Renal cortical epithelial cell (primary cell): ENCODE measurements at places on chromosomes 6 and 20. TPM values are rescaled to one million over a fixed set of nuclear protein-coding genes. Genes with fewer than 3 reads are reported as not detected.
A peak's percentile ranks its signal among the peaks of the same experiment; 100 is the strongest.

GRCh38 chr6:14664621-14665315 is 547.2 kb downstream of the CD83 start:
- DNase-seq: no peak

CDH4 gene
- total RNA-seq: 6.4 TPM in 2 replicates

SIRPD gene
- not detected in 2 replicates for total RNA-seq

DNA sequence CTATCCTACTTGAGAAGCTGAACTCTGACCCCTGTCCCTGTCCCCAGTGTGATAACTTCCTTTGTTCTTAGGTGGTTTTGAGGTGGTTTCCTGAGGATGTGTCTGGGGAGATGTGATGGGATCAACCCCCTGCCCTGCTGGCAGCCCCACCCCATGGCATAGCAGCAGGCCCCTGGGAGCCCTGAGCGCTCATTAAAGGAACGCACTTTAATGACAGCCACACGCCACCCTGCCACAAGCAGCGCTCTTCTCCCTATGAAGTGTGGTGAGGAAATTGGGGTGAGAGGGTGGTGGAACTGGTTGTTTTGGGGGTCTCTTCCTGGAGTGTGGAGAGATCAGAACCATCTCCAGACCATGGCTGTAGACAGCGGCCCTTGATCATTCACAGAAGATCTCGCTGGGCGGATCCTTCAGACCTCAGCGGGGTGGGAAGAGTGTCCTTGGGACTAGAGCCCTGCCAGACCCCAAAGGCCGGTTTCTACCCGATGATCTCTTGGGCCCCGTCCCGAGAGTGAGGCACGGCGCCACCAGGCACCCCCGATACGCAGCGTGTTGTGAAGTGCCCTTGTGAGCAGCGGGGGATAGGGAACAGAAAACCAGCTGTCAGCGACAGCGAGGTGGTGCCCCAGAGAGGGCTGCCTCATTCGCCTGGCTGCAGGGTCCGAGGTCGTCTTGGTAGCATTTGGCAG is 45.4 kb downstream of the SYNJ2 start:
- DNase-seq: no peak

DNA sequence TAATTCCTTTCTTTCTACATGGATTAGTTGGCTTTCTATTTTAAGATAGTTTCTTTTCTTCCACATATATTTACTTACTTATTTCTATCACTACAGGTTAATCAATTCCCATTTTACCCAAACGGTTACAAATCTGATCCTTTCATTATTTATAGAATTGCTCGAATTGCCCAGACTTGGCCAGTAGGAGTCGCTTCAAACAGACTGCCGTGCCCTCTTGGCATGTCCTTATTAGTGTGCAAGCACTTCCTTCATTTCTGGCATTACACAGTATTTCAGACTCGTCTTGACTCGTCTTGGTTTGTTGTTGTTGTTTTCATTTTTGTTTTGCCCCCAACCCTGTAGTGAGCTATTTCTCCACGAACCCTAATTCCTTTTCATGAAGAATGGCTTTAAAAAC is 74.6 kb downstream of the SAMD3 start:
- no peak for DNase-seq

GRCh38 chr6:163289447-163289846 is 125.1 kb upstream of the QKI start:
- no peak for DNase-seq

DNA sequence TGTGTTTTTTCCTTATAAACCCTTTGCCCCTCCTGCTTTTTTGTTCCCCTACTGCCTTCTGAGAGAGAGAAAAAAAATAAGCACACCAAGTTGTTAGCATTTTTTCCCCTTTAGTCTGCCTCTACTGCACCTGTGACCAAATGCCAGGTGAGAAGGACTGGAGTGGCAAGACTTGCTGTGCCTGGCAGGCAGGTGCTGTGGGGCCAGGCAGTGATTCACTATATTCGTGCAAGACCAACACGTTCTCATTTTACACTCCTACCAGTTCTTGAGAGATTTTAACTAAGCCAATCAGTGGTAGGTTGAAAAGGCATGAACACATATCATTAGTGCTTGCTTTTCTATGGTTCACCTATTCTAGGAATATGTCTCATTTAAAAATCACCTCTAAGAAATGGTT is 109.7 kb downstream of the FIG4 start:
- DNase-seq: no peak

GRCh38 chr6:31577579-31577966 is 2.2 kb downstream of the TNF start:
- no peak for DNase-seq

GRCh38 chr20:59193325-59193724 is 29.7 kb downstream of the ZNF831 start:
- no peak for DNase-seq

DNA sequence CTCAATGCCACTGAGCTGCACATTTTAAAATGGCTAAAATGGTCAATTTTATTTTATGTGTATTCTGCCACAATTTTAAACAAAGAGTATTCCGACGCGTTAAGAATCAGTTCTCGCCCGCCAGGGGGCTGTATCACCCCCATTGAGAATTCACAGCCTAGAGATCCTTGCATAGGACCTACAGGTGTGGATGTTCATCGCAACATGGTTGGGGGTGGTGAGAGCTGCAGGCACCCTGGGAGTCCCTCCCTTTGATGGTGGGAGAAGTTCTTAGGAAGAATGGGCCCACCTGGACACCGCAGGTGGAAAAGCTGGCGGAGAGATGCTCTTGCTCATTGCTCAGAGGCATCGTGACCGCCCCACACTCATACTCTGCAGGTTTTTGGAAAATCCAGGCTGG is 63.5 kb downstream of the SLC2A10 start:
- no peak for DNase-seq

PTCRA gene
- total RNA-seq: not detected in 2 replicates

ZNF165 gene
- 2.4 and 3.5 TPM in 2 replicates for total RNA-seq

DNA sequence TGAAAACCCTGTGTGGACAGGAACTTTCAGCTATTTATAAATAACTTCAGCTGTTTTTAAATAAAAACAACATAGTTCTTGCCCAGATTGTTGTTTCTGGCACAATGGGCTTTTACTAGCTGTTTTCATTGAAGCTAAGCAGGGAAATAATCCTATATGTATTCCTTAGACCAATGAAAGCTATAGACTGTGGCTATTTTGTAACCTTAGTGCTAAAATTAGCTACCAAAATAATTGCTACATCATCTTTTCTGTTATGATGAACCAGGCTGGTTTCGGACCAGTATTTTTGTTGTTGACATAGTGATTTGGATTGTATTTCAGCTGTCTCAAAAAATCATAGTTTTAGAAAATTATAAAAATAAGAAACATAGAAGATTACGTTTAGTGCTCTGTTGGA is 13.7 kb downstream of the PHF3 start:
- no peak for DNase-seq

GRCh38 chr6:5619249-5619648 is 357.9 kb downstream of the FARS2 start:
- DNase-seq: no peak

DNA sequence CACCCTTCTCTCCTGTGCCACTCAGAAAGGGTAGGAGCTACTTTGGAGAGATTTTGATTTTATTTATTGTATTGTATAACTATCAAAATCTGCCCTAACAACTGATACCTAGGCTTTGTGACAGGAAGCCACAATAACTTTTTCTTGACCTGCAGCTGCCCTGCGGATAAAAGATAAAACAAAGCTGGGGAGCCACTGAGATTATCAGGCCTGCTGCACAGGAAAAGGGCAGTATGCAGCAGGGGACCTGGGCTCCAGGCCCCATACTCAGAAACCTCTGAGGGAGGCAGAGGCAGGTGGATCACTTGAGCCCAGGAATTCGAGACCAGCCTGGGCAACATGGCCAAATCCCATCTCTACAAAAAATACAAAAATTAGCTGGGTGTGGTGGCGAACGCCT is 980 bp upstream of the SNX21 start:
- no peak for DNase-seq

DNA sequence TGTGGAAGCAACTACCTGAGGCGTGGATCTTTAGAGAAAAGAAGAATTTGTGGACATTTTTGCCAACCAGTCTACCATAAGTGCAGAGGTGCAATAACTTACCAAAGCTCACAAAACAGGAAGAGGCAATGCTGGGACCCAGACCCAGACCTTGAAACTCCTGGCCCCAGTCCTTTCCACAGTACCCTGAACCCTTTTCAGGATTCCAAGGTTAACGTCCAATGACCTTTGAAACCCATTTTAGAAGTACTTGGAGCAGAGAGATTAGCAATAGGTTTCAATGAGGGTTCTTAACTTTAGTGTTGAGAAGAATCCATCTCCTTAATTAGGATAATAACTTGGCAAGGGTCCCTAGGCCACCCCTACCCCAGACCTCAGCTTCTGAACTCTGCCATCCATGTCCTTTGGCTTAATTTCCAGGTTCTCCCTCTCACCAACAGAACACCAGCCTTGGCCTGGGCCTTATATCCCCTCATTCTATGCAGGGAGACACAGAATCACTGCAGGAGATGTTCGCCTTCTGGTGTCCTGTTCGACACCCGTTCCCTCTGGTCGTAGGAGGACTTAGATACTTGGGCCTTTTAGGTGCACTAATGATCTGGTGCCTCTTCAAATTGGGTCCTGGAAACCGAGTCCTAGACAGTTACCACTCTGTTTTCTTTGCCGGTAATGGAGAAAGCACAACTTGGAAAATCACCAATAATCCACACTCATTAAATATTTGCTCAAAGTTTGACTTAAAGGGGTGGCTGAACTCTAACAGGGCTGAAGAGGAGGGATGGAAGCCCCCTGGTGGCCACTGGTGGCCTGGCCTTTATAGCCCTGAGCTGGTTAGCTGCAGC is 40.6 kb downstream of the ISM1 start:
- DNase-seq: peak; percentile 24

DNA sequence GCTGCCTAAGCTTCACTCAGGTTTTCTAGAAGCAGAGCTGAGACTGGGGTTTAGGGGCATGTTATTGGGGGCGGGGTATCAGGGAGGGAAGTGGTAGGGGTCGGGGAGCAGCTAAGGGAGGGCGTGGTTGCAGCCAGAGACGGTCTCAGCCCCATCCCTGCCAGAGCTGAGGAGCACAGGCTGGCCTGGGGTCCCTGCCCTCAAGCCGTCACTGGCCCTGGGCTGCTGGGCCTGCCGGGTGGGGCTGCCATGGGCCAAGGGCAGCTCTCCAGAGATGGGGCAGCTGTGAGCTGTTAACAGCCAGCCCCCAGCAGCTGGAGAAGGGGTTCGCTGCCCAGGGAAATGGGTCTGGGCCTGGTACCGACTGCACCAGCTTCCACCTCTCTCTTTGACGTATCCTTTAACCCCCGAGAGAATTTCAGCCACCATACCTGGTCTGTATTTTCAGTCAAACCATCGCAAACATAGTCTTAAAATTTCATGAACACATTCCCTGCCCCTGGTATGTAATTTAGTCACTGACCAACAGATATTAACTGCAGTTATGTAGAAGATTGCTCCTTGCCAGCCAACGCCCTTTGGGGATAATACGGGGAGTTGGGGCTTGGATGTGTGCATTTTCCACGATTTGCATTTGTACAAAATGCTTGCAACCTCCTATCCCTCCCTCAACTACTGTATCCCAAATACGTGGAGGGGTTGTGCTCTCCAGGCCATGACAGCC is 253.4 kb downstream of the TAF4 start:
- DNase-seq: no peak

CEP43 gene
- total RNA-seq: 26.7 and 33.9 TPM in 2 replicates

DNA sequence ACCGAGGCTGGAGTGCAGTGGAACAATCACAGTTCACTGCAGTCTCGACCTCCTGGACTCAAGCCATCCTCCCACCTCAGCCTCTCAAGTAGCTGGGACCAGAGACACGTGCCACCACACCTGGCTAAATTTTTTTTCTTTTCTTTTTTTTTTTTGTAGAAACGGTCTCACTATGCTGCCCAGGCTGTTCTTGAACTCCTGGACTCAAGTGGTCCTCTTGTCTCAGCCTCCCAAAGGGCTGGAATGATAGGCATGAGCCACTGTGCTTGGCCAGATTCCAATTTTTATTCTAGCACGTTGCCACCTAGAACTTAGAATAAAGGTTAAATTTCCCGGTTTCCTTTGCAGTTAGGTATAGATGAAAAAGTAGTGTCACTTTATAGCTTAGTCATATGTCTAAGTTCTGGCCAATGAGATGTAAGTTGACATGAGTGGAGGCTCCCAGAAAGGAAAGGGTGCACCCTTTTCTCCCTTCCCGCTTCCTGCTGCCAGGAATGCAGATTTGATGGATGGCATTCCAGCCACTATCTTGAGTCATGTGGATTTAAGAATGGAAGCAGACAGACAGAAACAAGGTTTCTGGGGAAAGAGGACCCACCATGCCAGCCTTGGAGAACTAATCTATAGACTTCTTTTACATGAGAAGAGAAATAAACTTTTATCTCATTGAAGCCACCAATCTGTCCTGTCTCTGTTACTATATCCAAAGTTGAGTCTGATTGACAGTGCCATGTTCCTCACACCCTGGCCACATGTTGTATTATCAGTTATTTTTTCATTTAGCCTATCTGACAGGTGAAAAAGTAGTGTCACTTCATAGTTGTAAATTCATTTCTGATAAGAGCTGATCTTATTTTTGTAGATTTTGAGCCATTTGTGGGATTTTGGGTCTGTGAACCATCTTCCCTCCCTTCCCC is 60.6 kb upstream of the NCOA3 start:
- no peak for DNase-seq

DNA sequence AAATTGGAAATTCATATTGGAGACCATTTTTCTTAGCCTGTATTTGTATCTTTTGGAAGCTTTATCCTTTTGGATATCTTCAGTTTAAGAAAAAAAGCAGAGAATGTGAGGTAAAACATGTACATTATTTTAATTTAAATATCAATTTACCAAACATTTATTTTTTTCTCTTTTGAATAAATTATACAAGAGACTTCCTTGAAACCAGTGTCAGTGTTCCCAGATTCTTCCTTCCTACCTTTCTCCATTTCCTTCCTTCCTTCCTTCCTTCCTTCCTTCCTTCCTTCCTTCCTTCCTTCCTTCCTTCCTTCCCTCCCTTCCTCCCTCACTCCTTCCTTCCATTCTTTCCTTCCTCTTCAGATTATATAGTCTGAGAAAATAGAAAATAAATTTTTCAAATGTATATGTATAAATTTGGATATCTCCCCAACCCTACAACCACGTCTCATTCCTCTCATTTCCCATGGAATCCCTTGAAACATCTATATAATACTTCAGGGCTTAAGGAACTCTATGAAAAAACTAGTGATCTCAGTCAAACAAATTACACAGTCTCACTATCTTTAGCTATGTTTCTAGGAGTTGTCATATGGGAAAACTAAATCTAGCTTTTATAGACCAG is 528.4 kb downstream of the GRIK2 start:
- DNase-seq: no peak

GRCh38 chr20:15491575-15491974 is 1081.7 kb downstream of the KIF16B start:
- peak; percentile 4 for DNase-seq
